ENCODE measurements at places on chromosomes 1 and 21.

DNA sequence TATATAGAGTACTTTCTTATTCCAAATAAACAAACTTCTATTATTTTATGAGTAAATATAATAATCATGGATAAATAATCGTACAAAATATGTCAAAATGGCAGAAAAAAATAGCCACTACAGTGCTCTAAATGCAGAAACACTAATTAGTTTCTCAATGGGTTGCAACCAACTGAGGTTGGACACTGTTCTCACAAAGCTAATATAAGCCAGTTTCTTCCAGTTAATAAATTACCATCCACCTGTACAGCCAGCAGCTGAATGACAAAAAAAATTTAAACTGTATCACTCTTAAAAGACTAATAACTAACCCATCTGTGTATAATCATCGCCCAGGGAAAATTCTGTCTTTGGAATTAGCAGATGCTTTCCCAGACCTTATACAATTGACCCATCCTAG, 36.9 kb downstream of the GDAP2 start:
- DNase-seq: no peak

DNA sequence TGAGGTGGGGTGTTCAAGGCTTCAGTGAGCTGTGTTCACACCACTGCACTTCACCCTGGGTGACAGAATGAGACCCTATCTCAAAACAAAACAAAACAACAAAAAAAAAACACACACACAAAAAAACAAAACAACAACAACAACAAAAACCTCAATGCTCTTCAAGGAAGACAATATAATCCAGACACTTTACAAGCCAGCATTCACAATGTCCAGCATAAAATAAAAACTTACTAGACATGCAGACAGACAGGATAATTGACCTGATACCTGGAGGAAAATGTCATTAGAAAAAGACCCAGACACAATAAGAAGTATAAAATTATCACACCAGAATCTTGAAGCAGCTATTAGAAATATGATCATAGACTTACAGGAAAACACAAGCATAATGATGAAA, 39.0 kb upstream of the BACE2 start:
- DNase-seq: no peak

DNA sequence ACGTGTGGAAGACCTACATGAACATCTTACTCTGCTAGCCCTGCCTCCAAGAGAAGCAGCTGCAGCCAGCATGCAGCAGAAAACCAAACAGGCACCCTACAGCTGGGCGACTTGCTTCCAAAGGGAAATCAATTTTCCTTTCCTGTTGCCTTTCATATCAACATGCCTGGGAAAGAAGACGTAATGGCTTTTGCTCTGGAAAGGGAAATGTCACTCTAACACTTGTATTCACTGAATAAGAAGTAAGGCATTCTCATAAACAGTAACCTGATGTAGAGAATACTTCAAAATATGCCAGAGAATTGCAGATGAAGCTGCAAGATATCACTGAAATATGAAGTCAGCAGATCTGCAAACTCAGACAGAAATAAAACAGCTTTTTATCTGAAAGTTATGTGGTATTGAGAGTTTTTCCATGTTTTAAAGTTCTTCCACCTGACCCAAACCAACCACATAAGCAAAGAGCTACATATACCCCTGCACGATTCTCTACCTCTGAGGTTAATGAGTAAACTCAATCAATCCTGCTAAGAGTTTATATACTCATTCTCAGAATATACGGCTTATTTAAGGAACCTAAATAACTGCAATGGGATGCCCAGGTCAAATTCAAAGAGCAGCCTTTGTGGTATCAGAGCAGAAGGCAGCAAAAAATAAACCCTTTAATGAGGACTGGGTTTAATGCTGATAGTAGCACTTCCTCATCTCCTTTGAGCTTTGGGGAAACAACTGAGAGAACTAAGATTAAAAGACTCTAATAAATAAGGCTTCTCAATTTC, 150.9 kb downstream of the RERE start:
- DNase-seq: no peak

DNA sequence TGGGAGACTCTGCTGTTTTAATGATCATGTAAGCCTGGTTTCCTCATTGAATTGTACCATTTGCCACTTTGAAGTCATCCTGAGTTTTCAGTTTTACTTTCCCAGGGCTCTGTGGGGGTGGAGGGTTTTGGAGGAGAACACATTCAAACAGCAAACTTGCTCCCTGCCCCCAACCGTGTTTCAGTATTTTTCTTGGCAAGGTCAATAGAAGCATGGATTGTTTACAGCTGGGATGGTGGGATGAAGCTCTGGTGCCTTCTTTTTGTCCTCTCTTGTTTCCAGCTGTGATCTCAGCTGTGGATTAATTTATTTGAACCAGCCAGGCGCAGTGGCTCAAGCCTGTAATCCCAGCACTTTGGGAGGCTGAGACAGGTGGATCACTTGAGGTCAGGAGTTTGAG, 54.3 kb upstream of the SERBP1 start:
- DNase-seq: no peak

GRCh38 chr1:96340686-96341085, 380.9 kb upstream of the PTBP2 start:
- no peak for DNase-seq

GRCh38 chr1:88502886-88503285, 181.2 kb upstream of the PKN2 start:
- no peak for DNase-seq

- no peak for DNase-seq
Measured at GRCh38 chr1:56561227-56562019, 17.9 kb downstream of the PLPP3 start.

- DNase-seq: no peak
Measured at GRCh38 chr1:181656491-181656890, 173.2 kb downstream of the CACNA1E start.

DNA sequence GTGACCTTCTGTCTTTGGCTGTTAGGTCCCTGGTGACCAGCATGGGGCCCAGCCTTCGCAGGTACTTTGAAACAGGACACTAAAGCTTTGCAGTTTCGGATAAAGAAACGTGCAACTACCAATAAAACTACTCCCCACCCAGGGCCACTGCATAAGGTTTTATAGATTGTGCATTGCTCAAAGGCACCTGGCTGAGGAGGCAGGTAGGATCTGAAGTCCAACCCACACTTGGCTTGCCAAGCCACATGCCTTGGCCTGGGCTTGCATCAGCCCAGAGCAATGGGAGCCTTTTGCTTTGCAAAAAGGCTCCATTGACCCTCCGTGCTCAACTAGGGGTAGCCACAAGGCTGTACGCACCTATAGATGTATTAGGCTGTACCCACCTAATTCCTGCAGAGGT, 84.4 kb upstream of the SYT6 start:
- no peak for DNase-seq

DNA sequence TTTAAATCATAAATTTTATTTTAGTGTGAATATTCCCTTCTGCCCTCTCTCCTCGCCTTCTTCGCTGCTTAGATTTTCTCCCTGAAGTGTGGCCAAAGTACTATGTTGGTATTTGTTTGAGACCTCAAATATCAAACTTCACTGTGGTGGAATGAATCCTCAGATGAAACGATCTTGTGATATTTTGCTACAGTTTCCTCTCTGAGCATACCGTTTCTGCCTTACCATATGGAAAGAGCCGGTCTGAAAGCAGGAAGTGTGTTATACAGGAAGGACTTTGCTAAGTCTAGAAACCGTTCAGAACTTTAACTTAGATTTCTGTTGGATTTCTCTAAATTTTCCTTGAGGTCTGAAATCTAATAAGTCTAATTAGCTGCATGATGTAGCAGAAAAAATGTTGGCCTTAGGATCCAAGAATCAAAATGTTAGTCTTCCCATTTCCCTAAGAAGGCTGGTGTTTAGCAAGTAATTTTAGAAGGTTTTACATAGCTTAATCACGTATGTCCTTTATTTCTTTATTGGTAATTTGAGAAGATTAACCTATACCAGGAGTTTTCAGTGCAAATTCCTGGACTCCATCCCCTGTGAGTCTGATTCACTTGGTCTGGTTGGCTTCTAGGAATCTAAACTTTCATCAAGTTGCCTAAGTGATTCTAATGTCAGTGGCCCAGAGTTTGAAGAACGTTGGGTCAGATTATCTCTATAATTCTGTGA, 30.7 kb downstream of the SDCCAG8 start:
- DNase-seq: no peak
